ENCODE measurements at places on chromosomes 1 and 21.

- no peak for DNase-seq
Observed at GRCh38 chr1:10760566-10761502, 35.6 kb downstream of the CASZ1 start.

GRCh38 chr1:207911856-207912760 is 1.2 kb upstream of the CD34 start:
- no peak for DNase-seq

GRCh38 chr1:95133687-95134086 is 16.5 kb downstream of the TLCD4 start:
- DNase-seq: no peak

DNA sequence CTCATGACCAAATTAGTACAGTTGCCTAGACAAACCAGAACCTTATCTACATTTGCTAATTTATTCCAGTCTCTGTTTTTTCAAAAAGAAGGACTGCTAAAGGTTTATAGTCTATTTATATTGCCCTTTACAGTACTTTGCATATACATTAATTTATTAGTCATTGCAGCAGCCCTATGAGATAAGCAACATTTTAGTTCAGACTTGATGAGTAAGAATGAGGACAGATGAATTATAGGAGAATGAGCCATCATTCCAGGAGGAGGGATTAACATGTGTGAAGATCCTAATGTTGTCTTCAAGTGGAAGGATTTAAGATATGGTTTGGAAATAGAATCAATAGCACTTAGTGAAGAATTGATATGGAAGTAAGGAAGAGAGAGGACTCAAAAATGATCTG is 152.4 kb downstream of the KCTD3 start:
- DNase-seq: no peak

- DNase-seq: no peak
Observed at GRCh38 chr1:31127266-31127665, 61.7 kb upstream of the PUM1 start.

- no peak for DNase-seq
Observed at GRCh38 chr1:3133686-3134085, 64.7 kb downstream of the PRDM16 start.

GRCh38 chr1:89657886-89658285 is 25.0 kb downstream of the LRRC8C start:
- DNase-seq: no peak

- no peak for DNase-seq
Observed at GRCh38 chr21:36005879-36006400, 54.4 kb downstream of the SETD4 start.

DNA sequence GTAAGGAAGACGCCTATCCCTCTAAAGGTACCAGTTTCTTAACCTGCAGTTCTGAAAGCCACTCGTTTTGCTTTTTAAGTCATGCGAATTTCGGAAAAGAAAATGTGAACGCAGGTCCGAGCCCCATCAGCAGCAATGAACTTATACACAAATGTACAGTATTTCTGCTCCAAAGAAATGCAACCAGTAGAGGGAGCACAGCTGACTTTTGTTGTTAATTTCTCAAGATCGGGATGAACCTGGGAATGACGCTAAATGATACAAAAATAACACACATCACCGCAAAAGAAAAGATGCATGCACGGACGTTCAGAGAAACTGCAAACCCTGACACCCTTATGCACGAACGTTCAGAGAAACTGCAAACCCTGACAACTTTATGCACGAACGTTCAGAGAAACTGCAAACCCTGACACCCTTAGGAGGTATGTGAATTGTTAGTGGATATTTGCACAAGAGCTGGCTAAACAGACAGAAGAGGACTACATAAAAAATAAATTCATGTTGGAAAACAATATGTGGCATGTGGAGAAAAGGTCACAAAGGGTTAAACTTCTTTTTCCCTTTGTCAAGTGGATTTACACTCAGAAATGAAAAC is 3.5 kb upstream of the TIAM1 start:
- DNase-seq: no peak

DNA sequence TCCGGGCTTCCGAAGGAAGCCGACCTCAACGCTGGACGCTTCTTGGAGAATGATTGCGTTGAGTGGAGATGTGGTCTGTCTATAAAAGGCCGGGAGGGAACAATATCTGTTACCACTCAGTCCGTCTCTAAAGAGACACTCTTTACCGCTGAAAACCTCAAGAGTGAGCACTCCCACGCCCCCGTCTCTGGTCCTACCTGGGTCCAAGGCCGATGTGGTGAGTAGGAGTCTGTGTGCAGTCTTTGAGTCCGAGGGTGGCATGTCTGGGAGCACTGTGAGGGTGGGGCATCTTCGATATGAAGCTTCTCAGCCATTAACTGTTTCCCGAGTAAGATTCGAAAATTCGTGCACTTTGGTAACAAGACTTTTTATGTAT is 576 bp downstream of the ZFP69 start:
- DNase-seq: no peak

DNA sequence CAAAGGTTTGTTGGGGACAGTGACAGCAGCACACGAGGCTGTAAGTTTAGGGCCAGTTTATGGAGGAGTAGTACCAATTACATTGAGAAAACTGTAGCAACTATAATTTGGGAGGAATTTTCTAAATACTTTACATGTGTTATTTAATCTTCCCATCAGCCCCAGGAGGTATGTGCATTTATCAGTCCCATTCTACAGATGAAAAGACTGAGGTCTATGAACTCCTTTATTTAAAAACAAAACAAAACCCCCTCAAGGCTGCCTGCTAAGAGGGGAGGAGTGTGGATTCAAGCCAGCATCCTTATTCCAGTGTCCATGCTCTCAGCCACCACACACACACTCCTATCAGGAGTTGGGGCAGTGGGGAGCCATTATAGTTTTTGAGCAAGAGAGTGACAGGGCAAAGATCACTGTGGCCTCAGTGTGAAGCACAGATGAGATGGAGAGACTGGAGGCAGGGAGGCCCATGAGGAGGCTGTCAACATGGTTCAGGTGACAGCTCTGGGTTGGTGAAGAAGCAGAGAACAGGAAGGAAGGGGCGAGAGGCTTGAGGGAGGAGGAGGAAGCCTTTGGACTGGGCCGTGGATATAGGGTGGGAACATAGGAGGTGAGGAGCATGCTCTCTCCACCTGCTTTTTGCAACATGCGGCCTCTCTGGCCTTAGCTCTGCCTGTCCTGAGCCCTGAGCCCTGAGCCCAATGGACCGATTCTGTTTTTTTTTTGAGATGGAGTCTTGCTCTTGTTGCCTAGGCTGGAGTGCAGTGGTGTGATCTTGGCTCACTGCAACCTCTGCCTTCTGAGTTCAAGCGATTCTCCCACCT is 9.7 kb downstream of the TNFRSF1B start:
- DNase-seq: peak; percentile 8

DNA sequence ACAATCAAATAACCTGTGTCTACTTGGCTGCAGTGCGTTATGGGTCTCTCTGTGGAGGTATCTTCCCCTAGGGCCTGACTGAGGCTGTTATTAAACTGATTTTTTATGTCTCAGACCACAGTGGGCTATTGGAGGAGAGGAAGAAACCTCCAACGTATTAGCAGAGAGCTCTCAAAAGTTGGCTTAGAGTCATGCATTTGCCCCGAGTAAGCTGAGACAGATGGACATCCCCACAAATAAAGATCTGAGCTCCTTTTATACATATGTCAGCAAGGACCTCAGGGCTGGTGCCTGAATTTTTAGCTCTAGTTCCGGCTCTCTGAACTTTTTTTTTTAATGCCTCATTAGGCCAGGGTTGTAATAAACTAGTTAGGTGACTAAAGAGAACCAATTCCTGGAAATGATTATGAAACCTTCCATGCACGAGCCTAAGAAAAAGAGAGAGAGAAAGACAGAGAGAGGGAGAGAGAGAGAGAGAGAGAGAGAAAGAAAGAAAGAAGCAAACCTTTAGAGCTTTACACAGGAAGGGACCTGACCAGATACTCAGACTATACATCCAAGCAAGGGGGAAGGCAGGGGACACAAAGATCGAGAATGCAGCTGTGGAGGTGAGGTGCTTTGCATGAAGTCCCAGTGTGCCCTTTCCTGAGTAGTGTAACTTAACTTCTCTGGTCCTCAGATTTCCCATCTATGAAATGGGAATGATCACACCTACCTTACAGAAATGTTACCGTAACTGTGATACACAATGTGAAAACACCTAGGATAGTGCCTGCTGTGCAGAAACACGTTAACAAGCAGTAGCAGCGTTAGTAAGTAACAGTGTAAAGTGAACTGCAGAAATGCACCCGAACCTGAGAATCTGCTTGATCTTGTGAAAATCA is 8.4 kb upstream of the PIGR start:
- DNase-seq: no peak

Measured in CD8-positive, alpha-beta T cell (primary cell).